ENCODE measurements at places on chromosomes 7 and 10.
A peak's percentile ranks its signal among the peaks of the same experiment; 100 is the strongest.

DNA sequence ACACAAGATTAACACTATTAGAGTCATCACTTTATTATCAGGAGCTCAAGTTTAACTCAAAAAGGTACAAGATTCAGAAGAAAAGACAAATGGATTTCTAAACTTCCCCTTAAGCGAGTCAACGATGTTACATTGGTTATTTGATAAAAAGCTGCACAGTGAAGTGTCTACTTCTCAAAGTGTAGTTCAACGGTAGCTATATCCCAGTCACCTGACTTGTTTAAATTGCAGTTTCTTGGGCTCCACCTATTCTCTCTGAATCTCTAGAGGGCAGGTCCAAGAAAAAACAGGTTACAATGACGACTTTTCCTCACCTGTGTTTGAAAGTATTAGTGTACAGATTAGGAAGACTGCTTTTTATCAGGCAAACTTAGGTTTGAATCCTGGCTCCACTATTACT, 16.6 kb downstream of the MINDY3 start:
- DNase-seq, result no peak

- DNase-seq, result no peak
Observed at GRCh38 chr10:128481152-128481840, 355.1 kb upstream of the MKI67 start.

DNA sequence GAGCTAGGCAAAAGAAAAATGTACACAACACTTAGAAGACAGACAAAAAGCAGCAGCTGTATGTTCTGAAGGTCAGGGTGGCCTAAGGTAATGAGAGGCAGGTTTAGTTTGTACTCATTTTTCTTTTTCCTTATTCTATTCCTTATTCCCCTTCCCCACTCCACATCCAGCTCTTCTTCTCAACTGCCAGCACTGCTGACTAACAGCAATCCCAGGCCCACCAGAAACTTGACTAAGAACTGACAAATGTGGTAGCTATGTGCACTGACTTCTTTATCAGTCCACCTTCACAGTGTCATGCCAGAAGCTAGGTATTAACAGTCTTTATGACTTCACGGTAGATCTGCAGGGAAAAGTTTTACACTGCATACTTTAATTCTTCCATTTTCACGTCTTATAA, 6.1 kb downstream of the COPG2 start:
- no peak for DNase-seq

- no peak for DNase-seq
Observed at GRCh38 chr10:84987039-84987438, 658.6 kb downstream of the CCSER2 start.

DNA sequence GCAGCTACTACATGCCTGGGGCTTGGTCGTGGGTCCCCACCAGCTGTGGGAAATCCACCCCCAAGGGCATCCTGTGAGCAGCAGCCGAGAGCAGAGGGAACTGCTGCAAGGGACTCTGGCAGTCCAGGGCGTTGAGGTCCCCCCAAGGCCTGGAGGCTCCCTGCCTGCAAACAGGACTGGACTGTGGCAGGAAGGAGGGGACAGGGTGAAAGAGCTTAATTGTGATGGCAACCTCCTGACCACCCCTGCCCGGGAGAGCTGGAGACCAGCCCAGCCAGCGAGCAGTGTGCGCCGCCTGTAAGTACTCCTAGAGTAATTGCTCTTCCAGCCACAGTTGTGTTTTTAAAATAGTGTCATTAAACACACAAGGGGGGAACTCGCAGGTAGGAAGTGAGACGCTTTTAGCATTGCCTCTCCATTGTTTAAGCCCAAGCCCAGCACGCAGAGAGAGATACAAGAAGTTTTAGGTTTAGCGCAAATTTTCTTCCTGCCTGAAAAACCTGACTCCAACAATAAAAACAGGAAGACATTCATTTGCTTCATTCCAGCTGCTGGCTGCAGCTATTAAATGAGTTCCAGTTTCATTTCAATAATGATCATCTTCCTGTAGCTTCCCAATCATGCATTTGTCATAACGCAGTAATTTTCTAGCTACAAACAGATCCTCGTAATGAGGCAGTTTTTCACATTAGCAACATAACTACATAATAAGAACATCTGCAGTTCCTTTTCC, 111.1 kb downstream of the EBF3 start:
- DNase-seq, result no peak

- no peak for DNase-seq
Observed at GRCh38 chr10:59362144-59362958, at the start of gene FAM13C. Gene FAM13C, minus strand, starts transcription at chr10:59362549. Its CDS starts 89 bp downstream, at chr10:59362460.

DNA sequence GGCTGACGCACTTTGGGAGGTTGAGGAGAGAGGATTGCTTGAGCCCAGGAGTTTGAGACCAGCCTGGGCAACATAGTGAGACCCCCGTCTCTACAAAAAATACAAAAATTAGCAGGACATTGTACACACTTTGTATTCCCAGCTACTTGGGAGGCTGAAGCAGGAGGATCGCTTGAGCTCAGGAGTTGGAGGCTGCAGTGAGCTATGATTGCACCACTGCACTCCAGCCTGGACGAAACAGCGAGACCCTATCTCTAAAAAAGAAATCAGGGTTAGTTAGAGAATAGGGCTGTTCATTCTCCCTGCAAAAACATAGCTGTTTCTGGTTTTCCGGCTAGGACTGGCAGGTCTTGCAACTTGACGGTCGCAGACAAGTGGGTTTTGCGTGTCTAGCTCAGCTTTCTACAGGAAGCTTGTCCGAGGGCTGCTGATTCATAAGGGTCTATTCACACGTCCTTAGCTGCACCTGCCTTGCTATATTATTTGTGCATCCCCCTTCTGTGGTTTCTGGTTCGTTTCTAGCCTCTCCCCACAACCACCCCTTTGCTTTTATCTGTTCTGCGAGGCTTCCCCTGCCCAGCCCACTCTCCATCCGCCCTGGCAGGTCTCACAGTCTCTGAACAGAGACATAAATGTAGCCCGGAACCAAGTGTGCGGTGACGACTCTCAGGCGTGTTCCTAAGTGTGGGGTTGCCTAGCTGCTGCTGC, 10.7 kb downstream of the AMZ1 start:
- peak; percentile 97 for DNase-seq

GRCh38 chr7:28729281-28729680, 228.8 kb downstream of the TRIL start:
- no peak for DNase-seq

- no peak for DNase-seq
Observed at GRCh38 chr10:88428442-88428841, 154.7 kb downstream of the RNLS start.

- no peak for DNase-seq
Observed at GRCh38 chr7:121797657-121798452, 75.1 kb upstream of the PTPRZ1 start.

DNA sequence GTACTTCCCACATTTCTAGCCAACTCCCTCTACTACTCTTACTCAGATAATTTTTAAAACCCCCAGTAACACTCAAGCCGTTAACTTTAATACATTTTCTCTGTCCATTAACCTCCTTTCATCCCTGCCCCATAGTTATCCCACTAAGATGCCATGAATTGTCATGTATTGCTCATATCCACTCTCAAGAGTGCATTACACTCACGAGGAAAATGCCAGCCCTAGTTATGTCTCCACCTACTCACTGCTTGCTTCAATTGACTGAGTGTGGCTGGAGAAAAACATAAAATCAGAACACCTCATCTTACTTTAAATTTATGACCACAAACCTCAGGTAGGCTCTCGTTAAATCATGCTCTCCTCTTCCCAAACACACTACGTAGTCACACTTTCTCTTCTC, 324.1 kb upstream of the NPSR1 start:
- DNase-seq, result no peak

DNA sequence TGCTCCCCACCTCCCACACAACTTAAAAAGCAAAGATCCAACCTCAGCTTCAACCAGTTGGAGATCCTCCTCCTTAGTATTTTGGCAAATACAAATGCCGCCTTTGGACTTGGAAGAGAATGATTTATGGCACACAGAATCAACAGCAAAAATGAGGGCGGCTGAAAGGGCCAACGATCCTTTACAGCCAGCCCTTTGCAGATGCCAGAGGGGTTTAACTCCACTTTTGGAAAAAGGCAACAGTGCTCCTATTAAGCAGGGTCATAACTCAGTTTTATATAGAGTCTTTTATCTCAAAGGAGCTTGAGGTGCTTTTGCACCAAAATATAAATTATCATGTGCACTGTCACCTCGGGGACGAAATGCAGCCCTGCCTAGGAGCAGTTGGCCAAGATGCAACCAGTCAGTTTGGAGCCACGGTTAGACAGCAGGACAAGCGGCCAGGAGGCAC, 56.7 kb upstream of the JCAD start:
- no peak for DNase-seq

DNA sequence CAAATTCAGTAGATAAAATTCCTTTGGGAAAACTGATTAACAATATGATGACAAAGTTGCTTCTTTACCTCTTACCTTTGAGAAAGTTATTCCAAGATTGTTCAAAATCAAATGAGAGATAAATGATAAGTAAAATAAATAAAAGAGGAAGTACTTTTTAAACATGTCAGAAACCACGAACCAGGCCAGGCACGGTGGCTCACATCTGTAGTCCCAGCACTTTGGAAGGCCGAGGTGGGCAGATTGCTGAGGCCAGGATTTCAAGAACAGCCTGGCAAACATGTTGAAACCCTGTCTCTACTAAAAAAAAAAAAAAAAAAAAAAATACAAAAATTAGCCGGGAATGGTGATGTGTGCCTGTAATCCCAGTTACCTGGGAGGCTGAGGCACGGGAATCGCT, 296.6 kb downstream of the HGF start:
- no peak for DNase-seq

GRCh38 chr7:44961844-44962482, 16.9 kb downstream of the MYO1G start:
- DNase-seq, result no peak

DNA sequence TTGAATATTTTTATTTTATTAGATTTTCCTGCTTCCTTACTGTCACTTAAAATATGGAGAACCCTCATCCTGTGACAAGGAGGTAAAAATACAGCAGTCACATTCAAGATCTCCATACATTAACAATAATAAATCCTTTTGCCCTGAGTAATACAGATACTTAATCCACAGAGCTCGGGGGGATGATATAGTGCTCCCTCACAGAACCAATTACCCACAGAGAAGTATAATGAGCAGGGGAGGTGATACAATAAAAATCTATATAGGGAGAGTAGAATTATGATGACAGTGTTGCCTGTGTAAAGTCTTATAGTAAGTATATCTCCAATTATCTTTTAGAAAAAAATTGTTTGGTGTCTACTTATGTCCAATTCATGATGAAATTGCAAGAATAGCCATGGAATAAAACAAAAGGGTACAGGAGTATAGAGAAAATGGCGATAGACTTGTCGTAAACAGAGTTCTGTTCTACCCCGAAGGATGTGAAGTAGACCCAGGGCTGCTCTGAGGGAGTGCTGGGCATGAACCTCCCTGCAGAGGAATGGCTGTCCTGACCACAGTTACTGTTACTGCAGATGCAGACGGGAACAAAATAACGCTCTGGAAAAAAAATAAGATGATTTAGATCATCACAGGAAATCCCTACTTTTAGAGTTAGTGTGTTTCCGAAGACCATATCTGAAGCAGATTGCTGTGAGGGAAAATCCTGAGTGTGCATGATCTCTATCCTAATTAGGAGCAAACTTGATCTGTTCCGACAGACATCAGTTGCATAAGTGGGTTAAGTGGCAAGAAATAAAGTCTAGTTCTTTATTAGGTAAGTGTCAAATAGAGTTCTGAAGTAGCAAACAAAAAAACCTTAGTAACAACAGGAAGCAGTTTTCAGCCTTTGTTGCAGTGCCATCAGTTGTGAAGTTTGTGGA, 123.7 kb downstream of the KAT6B start:
- no peak for DNase-seq

DNA sequence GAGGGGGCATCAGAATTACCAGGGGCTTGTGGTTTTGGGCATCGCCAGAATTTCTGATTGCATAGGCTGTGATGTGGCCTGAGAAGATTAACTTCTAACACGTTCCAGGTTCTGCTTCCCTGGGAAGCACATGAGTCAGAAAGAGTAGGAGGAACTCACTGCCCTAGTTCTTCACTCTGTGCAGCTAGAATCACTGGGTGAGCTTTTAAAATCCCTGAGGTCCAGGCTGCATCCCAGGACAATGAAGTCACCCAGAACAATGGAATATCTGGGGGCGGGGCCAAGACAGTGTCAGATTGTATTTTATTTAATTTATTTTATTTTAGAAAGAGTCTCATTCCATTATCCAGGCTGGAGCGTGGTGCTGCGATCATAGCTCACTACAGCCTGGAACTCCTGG, 636.5 kb downstream of the CALN1 start:
- DNase-seq, result no peak

- no peak for DNase-seq
Observed at GRCh38 chr7:130721486-130722277, 12.3 kb downstream of the KLF14 start.

DNA sequence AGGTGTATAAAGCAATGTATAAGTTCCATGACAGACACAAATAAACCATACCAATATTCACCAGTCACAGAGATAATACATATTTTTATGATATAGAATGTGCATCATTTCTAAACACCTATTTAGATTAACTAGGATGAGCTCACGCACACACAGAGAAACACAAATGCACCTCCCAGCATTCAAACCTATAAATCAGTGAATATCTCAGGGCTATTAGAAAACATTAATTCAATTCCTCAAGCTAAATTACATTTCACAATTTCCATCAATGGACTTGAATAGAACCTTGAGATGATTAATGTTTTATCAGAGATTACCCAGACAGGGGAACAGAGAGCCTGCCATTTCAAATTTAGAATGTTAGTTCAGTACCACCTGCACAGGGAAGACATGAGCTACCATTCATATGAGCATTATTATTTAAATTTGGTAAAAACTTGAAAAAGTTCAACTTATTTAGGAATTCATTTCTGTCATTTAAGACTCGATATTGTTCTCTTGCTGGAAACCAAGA, 221.7 kb downstream of the PARD3 start:
- no peak for DNase-seq

DNA sequence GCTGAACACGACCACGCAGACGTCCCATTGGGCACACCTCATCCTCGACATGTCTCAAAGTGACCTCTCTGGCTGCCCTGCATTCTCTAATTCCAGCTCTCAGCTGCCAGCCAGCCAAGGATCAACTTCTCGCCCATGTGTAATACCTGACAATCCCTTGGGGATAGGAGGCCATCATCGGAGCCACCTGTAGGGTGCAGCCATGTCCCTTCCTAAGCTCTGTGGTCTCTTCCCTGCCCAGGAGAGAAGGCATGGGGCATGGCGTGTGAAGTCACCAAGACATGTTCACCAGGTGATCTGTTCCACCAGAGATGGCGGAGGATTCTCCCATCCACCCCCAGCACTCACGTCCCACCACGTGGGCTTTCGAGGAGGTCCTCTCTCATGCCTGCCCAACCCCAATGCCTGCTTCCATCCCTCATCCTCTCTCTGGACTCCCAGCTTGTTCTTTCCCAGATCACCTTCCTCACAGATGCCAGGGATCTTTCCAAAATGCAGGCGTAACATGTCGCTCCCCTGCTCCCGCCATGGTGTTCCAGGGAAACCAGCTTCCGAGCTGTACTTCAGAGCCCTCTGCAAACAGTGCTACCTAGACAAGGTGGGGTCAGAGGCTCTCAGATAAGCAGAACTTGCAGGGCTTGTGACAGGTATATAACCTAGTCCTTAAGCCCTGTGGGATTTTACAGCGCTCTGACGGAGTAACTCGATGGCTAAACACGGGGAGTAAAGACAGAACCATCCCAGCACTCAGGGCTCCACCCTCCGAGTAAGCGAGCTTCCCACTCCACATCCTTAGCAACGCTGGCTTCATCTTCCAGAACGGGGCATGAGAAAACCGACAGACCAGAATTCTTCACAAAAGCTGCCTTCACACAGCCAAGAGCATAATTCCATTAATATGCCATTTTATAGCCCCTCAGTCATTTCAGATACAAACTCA, 41.1 kb downstream of the BRI3 start:
- no peak for DNase-seq

GRCh38 chr10:1316809-1317143, 260.6 kb downstream of the WDR37 start:
- no peak for DNase-seq

GRCh38 chr10:47425813-47426419, 41.8 kb upstream of the ZNF488 start:
- no peak for DNase-seq
